Brain (organoid and tissue), 16 donors: ENCODE measurements at places on chromosomes 2 and 18.

DNA sequence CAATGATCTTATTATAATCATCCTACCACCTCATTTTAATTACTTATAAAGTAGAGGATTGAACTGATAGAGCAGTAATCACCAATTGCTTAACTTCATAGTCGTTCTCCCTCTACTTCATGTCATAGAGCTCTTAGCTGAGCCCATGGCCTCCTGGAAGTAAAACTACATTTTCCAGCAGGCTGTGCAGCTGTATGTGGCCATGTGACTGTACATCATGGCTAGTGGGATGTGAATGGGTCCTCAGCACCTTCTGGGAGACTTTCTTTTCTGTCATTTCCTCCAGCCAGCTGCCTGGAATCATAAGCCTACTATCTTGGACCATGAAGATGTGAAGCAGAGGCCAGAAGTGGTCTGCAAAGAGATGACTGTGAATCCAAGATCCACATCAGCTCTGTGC lies 128.7 kb upstream of the SKOR2 start:
- DNase-seq, result no peak

DNA sequence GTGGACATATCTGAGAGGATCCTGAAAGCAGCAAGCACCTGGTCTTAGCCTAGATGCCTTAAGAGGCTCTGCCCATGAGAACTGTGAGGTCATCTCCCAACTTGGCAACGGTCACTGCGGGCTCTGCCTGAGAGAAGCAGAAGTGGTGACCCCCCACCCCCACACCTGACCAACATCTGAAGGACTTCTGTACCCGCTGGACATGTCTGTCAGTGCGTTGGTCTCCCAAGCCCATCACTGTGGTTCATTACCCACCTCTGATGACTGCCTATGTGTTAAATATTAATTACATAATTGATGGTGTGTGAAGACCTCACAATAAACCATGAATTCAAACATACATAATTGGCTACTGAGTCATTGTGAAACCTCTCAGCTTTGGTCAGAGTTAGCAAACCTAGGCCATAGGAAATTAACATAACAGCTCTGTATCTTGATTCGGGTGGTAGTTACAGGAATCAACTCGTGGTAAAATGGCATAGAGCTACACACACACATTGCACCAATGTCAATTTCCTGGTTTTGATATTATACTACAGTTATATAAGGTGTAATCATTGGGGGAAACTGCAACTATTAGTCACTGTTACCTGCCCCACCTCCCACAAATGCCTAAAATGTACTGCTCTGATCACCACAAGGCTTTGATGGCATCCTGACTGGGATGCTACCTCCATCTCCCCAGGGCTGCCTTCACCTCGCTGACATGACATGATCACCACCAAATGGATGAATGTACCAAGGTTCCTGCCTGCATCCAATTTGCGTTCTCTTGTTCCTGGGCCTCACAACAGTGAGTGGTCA lies 4.3 kb upstream of the GALNT1 start:
- DNase-seq, result no peak

- DNase-seq, result no peak
Measured at GRCh38 chr18:48831802-48832201, 119.0 kb downstream of the SMAD7 start.

DNA sequence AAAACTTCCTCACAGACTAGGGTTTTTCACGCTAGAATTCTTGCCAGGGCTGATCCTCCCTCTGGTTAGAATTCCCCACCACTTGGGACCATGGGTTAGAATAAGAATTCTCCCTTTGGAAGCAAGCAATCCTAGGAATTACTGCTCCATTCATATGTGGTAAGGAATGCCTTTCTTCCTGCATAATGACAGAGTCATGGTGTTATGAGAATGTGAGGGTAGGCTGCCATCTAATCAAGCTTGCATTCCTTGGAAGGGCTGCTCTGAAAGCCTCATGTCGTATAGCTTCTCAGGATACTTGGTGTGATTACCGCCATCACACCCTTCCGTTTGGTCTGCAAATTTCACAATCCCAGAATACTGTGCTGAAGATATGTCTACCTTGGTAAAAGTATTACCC lies 1282.4 kb upstream of the PIK3C3 start:
- DNase-seq, result no peak

DNA sequence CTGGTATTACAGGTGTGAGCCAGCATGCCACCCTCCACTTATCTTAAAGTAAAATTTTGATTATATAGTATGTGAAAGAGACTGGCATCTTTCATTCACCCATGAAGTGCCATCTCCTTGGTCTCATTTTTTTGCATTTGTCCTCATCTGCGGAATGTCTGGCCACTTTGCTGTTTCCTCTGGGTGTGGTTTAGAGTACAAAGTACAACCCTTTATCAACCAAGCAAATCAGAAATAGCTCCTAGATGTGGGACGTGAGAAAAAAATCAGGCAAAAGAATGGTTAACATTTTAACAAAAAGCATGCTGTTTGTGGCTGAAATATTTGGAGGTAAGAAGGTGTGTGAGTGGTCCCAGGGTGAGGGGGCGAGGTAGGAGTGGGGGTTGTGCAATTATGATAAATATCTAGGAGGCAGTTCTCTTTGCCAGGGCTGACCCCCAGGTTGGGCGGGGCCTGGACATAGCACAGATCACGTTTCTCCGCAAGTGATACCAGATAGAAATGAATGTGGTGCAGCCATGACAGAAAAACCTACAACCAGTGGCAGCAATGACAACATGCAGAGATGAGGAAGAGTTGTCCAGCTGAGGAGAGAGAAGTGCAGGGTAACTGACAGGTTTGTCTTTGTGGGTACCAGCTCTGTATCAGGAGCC lies 115.8 kb upstream of the SERTAD2 start:
- DNase-seq, result no peak

- no peak for DNase-seq
Measured at GRCh38 chr2:241944821-241945220, 75.3 kb downstream of the RTP5 start.
